ENCODE measurements at places on chromosomes 1 and 21.

GRCh38 chr1:90457985-90458384, 259.1 kb downstream of the BARHL2 start:
- no peak for DNase-seq

- DNase-seq, result no peak
Measured at GRCh38 chr1:36084497-36085115, 712 bp downstream of the TEKT2 start.

GRCh38 chr1:153932156-153933131, 9.7 kb upstream of the GATAD2B start:
- DNase-seq, result no peak

DNA sequence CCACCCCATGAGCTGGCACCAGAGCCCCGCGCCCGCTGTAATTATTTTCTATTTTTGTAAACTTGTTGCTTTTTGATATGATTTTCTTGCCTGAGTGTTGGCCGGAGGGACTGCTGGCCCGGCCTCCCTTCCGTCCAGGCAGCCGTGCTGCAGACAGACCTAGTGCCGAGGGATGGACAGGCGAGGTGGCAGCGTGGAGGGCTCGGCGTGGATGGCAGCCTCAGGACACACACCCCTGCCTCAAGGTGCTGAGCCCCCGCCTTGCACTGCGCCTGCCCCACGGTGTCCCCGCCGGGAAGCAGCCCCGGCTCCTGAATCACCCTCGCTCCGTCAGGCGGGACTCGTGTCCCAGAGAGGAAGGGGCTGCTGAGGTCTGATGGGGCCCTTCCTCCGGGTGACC, 19.1 kb downstream of the RNF223 start:
- no peak for DNase-seq

DNA sequence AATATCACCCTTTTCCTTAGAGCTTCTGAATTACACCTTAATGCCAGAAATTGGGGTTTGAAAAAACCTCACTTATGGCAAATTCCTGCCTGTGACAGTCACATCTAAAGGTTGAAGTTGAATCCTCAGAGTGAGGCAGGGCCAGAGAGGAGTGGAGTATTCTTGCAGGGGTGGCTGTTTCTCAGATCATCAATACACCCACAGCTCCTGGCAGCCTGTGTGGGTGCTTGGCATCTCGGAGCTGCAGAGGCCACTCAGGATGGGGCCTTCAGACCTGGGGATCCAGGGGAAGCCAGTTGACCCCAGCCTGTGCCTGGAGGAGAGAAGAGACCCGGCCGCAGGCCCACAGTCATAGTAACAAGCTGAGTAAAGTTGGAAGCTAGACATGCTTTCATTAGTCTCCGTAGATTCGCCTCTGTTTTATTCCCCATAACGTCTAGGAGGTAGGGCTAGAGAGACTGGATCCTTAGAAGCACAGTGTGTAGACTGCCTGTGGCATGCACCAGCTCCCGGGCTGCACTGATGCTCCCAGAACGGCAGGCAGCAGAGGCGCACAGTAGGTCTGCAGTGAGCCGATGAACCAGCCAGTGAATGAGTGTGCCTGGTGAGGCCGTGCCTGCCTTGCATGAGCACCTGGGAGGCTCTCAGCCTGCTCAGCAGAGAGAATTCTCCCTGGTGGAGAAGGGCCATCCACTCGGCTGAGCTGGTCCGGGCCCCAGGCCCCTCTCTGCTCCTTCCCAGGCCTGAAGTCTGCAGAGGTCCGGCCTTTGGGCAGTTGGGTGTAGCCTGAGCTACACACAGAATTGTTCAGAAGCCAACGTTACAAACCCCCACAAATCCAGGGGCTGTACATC, 42.9 kb downstream of the TFF3 start:
- DNase-seq, result no peak

DNA sequence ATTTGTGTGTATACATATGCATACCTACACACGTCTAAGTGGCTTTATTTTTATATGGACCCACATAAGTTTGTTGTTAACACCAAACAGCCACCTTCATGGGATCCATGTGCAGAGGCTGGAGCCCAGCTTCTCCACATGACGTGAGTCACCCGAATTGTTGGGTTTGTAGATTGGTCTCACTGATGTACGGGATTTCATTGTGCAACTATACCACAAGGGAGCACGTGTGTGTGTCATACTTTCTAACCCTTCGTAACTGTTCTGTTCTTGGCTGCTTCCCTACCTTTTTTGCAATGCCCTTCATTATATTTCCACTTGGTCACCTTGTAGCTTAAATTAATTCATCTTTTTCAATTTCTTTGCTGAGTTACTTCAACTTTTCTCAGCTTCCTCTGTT, 21.0 kb downstream of the SPRTN start:
- DNase-seq, result no peak

DNA sequence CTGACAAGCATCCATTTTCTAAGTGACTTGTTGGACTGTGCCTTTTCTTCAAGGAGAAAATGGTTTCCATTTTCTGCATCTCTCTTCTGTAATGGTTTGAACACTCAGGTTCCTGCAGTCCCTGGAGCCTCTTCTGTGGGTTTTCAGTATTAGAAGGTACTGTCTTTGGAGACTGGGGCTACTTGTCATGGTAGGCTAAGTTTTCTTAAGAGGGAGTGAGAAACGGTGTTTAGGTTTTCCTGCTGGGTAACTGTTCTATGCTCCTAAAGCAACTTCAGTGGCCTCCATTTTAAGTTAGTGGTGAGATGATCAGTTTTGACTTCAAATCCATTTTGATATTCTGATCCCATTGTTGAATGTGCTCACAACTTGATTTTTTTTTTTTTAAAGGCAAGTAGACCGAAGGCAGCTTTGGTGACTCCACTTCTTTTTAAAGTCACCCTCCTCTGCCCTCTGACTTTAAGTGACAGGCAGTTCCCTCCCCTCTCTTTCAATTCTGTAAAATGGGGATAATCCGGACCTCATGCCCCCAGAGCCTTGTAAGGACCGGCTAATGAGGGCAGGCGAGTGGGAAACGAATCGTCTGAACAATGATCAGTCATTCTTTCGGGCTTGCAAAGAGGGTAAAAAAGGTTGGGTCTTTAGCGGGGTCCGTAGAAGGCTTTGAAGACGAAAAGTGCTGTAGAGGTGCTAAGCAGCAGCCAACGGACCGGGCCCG, 1.0 kb upstream of the ARID1A start:
- DNase-seq, result no peak

DNA sequence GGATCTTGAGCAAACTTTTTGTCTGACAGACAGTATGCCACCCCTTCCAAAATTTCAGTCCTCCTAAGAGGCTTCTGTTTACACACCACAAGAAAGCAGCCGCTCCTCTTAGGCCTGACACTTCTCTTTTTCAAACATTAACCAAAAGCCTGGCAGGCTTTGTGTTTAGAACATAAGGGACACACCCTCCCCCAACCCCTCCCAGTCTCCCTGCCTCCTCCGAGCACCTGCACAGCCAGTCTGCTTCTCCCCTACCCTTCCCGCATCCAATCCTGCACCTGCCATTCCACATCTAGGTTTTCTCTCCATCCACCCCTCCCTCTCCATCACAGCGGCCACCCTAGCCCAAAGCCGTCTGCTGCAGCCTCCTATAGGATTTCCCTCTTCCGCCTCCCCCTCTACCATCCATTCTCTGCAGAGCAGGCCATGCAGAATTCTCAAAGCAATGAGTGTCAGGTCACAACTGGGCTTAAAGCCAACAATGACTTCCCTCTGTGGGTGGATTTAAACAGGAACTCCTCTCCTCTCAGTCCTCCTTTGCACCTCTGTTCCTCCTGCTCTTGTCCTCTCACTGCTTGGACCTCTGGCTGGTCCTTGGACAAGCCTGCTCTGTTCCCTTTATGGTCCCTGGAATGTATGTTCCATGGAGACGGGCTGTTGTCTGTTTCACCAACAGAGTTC, 478.2 kb downstream of the NPHP4 start:
- DNase-seq, result no peak

DNA sequence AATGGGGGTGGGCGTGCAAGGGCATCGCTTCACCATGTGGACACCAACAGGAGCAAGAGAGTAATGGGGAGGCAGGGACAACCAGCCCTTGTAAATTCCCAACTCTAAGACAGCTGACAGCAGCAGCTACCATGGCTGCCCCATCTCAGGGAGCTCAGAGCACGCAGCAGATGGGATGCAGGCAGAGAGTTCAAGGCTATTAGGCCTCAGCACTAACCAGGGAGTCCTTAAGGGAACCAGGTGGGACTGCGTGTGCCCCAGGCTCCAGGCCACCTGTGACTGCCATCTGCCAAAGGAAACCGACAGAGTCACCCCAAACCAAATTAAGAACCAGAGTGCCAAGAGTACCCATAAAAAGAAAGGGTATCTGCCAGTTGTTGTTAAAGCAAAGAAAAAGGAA, 33.7 kb upstream of the PRDM2 start:
- no peak for DNase-seq

- peak; percentile 12 for DNase-seq
Measured at GRCh38 chr1:233440951-233441401, 113.5 kb downstream of the MAP3K21 start.

DNA sequence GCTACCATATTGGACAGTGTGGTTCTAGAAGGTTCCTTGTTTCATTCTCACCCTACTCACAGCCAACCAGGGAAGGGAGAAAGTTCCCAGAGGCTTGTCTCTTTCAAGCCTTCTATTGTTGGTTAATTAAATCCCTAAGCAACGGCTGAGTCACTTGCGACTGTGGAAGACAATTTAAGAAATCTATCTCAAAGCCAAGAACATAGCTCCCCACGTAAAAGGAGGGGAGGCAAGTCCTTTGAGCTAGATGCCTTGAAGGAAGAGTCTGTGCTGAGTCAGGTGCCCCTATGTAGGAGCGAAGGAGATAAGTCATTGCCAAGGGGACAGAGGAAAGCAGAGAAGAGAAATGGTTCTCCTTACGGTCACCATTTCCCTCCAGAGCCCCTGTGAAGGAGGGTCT, 79.4 kb upstream of the PPP2R5A start:
- no peak for DNase-seq

GRCh38 chr1:41612953-41613352, 128.5 kb upstream of the EDN2 start:
- DNase-seq, result no peak

GRCh38 chr1:245255783-245256182, 101.0 kb downstream of the KIF26B start:
- no peak for DNase-seq
